ENCODE measurements at places on chromosomes 6 and 20. TPM values are rescaled to one million over a fixed set of nuclear protein-coding genes. Genes with fewer than 3 reads are reported as not detected.

The TUBB2B gene
- 12.2 TPM for total RNA-seq

The TUBB1 gene
- total RNA-seq, result 0.51 TPM

GRCh38 chr6:33863723-33864440 is 60.1 kb upstream of the MLN start:
- DNase-seq, result no peak

DNA sequence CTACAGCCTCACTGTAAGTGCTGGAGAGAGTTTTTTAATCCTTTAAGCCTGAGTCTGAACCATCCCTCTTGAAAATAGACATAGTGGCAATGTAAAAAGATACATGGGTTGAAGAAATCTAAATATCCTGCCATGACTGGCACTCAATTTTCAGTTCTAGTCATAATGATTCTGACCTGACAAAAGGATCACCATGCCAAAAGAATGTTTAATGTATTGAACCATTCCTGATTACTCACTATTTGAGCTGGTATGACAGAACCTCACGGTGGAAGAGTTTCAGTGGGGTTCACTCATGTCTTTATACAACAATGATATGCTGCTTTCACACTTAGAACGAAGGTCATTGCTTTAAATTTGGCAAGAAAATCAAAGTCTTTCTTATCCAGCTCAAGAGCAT is 93.4 kb downstream of the HIVEP2 start:
- DNase-seq, result no peak

DNA sequence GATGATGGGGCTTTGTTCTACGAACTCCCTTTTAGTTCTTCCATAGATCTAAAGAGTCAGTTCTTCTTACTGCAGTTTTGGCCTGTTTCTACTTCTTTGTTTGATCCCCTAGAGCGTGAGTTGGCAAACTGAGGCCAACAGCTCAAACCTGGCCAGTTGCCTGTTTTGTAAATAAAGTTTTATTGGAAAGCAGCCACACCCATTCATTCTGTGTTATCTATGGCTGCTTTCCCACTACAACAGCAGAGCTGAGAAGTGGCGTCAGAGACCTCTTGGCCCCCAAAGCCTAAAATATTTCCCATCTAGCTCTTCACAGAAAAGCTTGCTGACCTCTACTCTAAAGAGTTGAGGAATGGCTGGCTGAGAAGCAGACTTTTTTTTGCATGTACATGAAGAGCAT is 52.2 kb downstream of the EYA2 start:
- no peak for DNase-seq

GRCh38 chr6:44000164-44000842 is 126.9 kb downstream of the MRPL14 start:
- no peak for DNase-seq

- peak; percentile 95 for DNase-seq
These were observed 8.0 kb upstream of the IER3 start for GRCh38 chr6:30752157-30752927.

DNA sequence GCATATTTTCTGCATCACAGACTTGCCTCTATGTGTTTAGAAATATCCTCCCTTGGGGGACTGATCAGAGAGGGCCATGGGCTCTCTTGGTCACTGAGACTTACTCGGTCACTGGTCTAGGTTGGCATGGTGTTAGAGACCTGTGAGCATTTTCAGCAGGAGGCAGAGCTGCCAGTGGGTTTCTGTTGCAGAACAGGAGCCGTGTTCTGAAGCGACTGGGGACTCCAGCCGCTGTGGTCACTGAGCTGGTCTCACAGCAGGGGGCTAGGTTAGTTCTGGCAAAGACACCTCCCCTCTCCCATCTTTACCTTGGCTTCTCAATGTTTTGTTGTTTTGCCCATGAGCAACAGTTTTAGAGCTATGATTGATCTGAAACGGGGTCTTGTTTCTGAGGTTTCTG is 8.7 kb downstream of the TMEM181 start:
- peak; percentile 62 for DNase-seq

The HSPA1L gene
- total RNA-seq, result 0.84 TPM

DNA sequence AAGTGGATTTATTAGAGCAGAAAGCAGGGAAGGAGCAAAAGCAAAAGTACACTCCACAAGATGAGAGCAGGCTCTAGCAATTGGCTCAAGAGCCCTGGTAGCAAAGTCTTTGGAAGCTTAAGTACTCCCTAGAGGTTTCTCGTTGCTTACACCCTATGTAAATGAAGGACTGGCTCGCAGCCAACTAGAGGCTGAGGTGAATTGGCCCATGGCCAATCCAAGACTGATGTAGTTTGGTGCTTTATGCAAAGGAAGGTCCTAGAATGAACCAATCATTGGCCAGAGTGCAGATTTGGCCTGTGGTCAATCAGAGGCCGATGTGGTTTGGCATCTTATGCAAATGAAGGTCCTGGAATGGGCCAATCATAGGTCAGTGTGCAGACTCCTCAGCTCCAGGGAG is 191.3 kb upstream of the ARID1B start:
- no peak for DNase-seq

DNA sequence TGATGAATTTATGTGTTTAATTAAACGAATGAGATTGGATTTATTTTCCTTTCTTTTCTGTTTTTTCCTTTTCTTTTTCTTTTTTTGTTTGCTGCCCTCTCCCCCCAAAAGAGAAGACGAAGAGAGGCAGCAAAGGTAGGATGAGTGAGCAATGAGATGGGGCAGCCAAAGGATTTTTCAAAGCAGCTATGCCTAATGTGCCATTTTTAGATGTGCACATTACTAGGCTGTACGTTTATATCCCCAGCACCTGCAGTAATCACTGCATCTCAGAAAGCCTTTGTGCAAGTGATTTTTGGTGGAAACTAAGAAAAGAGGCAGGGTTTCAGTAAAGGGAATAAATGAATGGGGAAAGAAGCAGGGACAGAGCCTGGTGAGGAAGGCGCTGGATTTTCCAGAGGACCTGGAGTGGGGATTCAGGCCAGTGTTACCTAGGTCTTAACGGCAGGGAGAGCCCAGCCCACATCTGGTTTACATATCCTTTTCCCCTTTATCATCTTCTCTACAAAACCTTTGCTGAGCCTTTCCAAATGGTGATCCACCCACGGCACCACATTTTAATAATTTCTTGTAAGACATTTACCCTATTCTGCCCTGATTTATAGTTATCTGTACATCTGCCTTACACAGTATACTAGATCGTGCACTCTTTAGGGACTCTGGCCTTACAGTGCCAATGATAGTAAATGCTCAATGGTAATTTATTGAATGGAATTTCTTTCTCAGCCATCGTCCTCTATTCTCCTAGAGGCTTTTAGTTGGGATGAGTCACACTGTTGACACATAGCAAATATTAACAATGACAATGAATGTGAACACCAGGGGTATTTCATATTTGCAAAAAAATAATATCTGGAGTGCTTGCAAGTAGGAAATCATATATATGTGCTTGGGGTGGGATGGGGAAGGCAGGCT is 38.3 kb upstream of the ATXN1 start:
- DNase-seq, result no peak

GRCh38 chr6:62371453-62372210 is 85.6 kb upstream of the KHDRBS2 start:
- DNase-seq, result no peak

DNA sequence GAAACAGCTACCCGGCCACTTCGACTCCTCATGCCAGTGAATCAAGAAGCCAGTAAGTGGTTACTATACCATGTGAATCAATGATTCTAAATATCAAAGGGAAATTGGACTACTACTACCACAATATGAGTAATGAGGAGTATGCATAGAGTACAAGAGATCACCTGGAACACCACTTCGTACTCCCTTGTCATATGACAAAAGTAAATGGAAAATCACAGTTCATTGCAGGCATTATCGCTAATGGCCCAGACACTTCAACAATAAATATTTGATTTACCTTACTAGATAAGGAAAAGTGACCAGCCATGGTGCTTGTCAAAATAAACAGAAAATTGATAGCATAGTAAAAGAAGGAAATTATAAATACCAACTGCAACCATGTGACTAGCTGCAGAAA is 73.1 kb downstream of the BMP5 start:
- no peak for DNase-seq

DNA sequence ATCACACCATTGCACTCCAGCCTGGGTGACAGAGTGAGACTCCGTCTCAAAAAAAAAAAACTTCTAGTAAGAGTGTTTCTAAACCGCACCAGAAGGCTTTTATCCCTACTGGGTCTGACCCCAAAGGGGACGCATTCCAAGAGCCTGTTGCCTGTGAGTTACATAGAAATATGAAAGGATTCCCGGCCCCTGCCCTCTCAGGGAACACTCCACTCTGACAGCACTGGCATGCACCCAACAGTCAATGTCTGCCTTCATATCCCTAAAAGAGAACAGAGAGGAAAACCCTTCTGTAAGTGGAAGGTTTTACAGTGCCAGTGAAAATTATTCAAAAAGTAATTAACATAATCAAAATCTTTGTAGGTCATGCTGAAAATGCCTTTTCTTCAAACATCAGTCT is 117.1 kb upstream of the PTPRT start:
- no peak for DNase-seq

The ANGPT4 gene
- total RNA-seq, result 0.42 TPM

GRCh38 chr20:49140834-49141233 is 47.3 kb downstream of the STAU1 start:
- no peak for DNase-seq

GRCh38 chr20:62876902-62877816 is 15.5 kb upstream of the TCFL5 start:
- DNase-seq, result peak; percentile 94

DNA sequence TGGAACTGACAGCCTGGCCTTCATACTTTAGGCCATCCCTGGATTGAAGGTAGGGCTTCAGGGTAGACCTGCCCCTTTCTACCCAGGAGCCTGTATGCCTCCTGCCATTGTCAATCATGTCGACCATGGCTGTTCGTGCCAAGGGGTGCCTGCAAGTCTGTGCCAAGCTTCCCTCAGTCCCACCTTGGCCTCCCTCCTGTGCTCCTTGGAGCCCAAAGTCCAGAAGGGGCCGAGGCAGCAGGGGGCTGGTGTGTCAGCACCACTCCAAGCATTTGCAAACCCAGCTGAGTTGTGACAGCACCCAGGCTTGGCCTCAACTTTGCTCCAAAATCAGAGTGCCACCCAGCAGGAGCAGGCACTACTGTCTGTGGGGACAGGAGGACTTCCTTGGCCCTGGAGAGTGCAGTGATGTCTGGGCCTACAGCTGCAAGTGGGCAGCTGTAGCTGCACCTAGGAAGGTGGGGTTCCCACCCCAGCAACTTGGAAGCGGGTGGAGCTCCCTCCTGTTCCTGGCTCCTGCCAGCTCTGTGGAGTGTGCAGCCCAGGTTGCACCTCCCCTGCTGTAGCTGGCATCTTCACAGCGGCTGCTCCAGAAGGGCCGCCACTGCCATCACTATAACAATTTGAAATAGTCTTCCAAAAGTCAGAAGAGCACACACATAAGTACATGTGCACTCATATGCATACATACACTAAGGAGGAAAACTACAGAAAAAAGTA is 1719.3 kb downstream of the HACE1 start:
- DNase-seq, result peak; percentile 75

- no peak for DNase-seq
These were observed 18.5 kb downstream of the POM121L2 start for GRCh38 chr6:27293436-27294098.

The ID4 gene
- 203 TPM for total RNA-seq

The FOXC1 gene
- 7.6 TPM for total RNA-seq

GRCh38 chr20:10807013-10807412 is 133.2 kb upstream of the JAG1 start:
- DNase-seq, result no peak
